ENCODE measurements at places on chromosomes 16 and 17.

DNA sequence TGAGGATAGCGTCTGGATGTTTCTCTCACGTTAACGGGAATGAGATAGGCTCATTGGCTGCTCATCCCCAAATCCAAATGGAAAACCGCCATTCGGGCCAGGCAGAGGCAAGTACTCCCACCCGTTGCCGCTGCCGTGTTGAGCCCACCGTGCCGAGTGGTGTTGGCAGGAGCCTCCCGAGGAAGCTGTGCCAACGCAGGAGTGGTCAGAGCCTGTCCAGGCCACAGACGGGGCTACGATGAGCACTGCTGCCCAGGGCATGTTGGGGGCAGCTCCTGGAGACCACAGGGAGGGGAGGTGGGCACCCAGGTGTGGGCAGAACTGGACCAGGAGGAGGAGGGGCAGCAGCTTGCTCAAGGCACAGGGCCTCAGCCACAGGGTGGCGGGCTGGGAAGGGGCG lies 72.0 kb downstream of the KLHDC4 start:
- DNase-seq, result no peak

GRCh38 chr16:1163567-1164055 lies 10.7 kb downstream of the CACNA1H start:
- DNase-seq, result no peak

GRCh38 chr16:54320697-54321340 lies 34.2 kb upstream of the IRX3 start:
- no peak for DNase-seq

DNA sequence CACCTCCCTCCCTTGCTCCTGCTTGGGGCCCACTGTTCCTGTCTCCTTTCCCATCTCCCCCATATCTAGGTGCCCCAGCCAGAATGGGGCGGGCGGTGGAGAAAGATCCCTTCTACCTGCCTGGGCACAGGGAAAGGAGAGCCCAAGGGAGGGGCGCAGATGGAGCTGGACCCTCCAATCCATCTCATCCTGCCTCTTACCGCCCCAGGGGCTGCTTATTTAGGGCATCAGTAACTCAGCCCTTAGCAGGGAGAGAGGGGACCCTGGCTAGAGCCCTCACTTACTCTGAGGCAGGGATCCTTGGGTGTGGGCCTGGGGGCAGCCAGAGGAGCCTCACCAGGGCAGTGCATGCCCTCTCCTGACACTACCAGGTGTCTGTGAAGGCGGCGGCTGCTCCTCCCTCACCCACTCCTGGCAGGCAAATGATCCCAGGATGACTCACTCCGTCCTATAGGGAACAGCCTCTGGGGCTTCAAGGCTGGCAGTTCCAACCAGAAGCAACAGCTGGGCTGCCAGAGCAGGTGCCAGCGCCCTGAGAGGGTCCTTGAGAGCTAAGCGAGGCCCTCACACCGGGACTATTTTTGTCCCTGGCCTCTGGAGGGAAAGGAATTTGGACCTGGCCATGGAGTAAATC lies 16.3 kb upstream of the BCAR1 start:
- DNase-seq, result no peak

DNA sequence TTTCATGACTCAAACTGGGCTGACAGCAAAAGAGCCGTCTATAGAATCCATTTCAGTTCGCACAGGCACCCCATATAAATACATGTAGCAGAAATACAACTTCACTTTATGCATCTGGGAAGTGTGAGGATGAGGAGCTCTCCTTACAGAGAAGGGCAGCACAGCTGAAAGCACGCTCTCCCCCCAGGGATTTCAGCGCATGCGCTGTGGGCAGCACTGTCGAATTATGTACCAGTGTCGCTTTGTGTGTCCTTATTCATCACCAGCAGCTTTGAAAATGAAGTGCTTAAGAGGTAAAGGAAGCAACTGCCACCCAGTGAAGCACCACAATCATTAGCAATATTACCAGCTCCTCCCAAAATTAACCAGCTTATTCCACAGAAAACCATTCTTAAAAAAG lies 39.9 kb downstream of the CEP95 start:
- DNase-seq, result no peak

GRCh38 chr16:73713251-73713650 lies 583.4 kb upstream of the PSMD7 start:
- no peak for DNase-seq

GRCh38 chr17:75060434-75061054 lies 13.5 kb downstream of the KCTD2 start:
- DNase-seq, result no peak

- DNase-seq, result no peak
Observed at GRCh38 chr16:4852221-4852872, 5.1 kb downstream of the UBN1 start.

- DNase-seq, result no peak
Observed at GRCh38 chr16:5607169-5607568, 509.6 kb upstream of the EEF2KMT start.

DNA sequence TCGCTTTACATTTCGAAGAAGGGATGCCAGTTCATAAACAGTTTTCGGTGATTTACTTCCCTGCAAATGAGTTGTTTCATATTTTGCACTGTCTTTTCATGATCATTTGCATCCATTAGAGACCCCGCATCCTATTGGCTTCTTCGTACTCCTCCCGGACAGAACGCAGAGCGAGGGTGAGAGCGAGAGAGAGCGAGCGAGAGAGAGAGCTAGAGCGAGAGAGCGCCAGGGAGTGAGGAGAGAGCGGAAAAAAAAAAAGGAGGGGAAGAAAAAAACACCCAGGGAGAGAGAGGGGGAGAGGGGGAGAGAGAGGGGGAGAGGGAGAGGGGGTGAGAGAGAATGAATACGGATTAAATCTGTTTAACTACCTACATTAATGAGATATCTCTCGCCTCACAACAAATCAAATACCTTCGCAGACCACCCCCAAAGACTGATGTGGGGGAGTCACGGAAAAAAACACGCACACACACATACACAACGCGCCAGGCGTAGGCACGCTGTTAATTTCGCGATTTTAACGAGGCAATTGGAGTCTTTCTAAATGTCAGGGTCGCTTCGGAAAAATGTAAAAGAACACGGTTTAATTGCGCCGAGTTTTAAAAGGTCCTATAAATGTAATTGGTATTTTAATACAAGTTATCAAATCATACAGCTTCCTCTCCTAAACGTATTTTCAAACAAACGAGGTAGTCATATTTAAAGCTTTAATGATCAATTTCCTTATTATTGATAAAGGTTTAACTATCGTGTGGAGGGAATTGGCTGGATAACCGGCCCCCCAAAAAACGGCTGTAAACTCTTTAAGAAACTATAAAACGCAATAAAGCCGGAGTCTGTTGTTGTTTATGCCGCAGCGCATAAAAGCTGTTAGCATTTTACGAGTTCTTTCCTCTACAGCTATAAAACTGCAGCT lies at the start of gene HOXB8:
TSS of gene HOXB8 (minus strand) at position 246 of the 916 bp plus-strand sequence. CDS start 588 bp downstream, outside the sequence.
- DNase-seq, result no peak

- no peak for DNase-seq
Observed at GRCh38 chr17:80319999-80320344, 59.3 kb downstream of the RNF213 start.

- DNase-seq, result no peak
Observed at GRCh38 chr17:66684261-66684660, 150.7 kb upstream of the CACNG5 start.

GRCh38 chr17:27356091-27356705 lies 62.3 kb downstream of the WSB1 start:
- DNase-seq, result no peak

GRCh38 chr17:67574658-67575293 lies 143.0 kb upstream of the NOL11 start:
- DNase-seq, result no peak

DNA sequence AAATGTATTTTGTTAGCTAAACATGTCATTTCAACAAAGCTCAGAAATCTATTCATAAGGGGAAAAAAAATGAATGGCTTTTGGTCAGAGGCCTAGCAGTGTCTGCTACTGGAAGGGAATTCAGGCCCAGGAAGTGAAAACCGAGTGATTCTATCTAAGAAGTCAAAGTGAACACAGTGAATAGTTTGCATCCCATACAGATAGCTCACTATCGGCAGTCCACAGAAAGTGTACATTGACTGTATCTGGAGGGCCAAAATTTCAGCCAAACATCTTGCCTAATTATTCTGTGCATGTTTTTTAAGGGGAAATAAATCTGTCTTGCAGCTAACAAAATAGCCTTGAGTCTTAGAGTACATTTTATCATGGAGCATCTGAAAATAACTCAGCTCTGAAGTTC lies 214.4 kb upstream of the CACNG5 start:
- DNase-seq, result no peak

DNA sequence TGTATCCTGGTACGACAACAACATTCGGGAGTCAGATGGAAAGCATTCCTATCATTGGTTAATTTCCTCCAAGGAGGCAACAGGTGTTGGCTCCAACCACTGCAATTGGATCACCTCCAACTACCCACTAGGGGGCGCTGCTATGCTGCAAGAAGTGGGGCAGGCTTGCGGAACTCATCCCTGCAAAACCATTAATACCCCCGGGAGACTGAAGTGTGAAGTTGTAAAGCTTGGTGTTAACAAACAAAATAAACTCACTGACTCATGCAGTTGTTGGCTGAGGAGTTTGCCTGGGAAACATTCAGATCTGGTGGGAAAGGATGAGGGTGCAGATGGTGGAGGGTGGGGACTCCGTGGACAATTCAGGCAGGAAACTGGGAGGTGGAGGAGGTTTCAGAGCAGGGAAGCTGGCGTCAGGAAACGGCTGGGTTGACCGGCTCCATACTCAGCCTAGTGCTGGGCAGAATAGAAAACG lies 84.9 kb downstream of the HS3ST2 start:
- peak; percentile 39 for DNase-seq

DNA sequence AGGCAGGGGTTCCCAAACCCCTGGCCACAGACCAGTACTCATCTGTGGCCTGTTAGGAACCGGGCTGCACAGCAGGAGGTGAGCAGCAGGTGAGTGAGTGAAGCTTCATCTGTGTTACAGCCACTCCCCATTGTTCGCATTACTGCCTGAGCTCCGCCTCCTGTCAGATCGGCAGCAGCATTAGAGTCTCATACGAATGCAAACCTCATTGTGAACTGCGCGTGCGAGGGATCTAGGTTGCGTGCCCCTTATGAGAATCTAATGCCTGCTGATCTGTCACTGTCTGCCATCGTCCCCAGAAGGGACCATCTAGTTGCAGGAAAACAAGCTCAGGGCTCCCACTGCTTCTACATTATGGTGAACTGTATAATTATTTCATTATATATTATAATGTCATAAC lies 25.1 kb upstream of the RMI2 start:
- DNase-seq, result no peak

DNA sequence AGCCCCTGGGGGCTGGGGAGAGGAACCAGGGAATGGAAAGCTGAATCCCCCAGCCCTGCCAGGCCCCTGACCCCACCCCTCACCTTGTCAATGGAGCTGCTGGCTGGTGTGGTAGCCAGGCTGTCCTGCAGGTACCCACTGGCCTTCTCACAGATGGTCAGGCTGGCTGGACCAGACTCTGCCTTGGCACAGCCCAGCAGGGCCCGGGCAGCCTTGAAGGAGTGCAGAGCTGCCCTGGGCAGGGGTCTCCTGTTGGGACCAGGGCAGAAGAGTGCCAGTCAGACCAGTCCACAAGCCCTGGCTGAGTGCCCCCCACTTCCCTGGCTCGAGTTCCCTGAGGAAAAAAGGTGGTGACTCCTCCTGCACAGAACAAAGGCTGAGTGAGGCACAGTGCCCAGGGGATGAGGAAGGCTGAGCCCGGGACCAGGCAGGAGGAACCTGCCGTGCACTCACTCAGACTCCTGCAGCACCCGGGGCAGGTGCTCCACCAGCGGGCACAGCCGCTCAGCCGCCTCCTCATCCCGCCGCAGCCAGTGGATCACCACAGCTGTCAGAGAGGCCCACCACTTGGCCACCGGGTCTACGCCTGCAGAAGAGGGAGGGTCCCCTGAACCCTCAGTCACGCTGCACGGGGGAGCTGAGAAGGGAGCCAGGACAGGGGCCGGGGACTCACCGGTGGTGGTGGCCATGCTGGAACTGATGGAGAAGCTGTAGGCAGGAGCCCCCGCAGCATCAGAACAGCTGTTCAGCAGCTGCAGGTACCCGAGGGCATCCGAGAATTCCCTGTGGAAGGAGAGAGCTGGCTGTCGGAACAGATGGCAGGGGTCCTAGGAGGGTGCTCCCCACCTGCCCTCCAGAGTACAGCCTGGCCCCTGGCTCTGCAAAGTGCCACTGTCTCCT lies 22.4 kb downstream of the SREBF1 start:
- DNase-seq, result no peak

DNA sequence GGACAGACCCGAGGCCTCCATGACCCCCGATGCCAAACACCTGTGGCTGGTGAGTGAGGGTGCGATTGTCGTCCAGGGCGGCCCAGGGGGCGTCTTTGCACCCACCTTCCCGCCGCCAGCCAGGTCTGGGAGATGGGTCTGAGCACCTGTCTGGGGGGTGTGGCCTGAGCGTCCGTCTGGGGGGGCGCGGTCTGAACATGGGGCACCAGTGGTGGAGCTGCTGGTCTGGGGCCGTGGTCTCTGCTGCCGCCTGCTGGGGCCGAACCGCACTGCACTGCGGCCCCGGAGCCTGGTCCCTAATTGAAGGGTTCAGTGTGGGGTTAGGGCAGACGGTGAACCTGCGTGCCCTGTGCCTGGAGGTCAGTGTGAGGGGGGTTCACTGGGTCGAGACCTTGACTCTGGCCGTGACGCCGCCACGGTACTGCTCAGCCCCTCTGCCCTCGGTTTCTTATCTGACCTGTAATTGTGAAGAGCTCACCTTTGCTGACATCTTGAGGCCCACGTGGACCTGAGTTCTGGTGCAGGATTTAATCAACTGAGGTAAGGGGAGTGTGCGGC lies 12.6 kb upstream of the TCF25 start:
- DNase-seq, result no peak

DNA sequence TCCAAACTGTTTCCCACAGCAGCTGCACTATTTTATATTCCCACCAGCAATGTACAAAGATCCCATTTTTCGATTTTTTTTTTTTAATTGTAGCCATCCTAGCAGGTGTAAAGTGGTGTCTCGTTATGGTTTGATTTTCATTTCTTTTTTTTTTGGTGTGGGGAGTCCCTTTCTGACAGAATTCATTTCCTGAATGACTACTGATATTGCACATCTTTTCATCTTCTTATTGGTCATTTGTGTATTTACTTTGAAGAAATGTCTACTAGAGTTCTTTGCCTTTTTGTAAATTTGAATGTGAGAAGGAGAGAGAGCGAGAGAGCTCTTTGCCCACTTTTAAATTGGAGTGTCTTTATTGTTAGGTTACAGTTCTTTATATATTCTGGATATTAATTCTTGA lies 14.0 kb downstream of the CYB5B start:
- DNase-seq, result no peak

GRCh38 chr17:35586569-35587073 lies 501 bp upstream of the AP2B1 start:
- no peak for DNase-seq

GRCh38 chr17:79792341-79792871 lies 4.5 kb downstream of the CBX8 start:
- no peak for DNase-seq

GRCh38 chr17:40564883-40565768 lies at the start of gene CCR7:
Gene CCR7, minus strand, starts transcription at chr17:40565472. Its CDS starts 63 bp downstream, at chr17:40565409.
- DNase-seq, result no peak

DNA sequence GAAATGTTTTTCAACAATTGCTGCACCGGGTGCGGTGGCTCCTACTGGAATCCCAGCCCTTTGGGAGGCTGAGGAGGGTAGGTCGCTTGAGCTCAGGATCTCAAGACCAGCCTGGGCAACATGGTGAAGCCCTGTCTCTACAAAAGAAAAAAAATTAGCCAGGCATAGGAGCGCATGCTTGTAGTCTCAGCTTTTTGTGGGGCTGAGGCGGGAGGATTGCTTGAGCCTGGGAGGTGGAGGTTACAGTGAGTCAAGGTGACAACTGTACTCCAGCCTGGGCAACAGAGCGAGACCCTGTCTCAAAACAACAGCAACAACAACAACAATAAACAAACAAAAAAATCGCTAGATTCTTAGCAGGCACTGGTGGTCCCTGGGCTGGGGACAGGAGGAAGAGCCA lies 28.5 kb downstream of the IL21R start:
- no peak for DNase-seq

- no peak for DNase-seq
Observed at GRCh38 chr17:6543079-6544010, 13.0 kb downstream of the PITPNM3 start.
